ENCODE measurements at places on chromosomes 2 and 18.

- peaks cover 89% of the 10 kb centered on the region for H3K4me1 ChIP-seq
- H3K27ac ChIP-seq, result peak overlapping the region; percentile 91
- H3K27me3 ChIP-seq, result no peaks in the 10 kb centered on the region
- H3K36me3 ChIP-seq, result peaks cover 35% of the 10 kb centered on the region
- no peak for DNase-seq
- peak overlapping the region; percentile 83 for H3K4me3 ChIP-seq
These were observed 24.1 kb downstream of the INPP4A start for GRCh38 chr2:98468621-98469236.

DNA sequence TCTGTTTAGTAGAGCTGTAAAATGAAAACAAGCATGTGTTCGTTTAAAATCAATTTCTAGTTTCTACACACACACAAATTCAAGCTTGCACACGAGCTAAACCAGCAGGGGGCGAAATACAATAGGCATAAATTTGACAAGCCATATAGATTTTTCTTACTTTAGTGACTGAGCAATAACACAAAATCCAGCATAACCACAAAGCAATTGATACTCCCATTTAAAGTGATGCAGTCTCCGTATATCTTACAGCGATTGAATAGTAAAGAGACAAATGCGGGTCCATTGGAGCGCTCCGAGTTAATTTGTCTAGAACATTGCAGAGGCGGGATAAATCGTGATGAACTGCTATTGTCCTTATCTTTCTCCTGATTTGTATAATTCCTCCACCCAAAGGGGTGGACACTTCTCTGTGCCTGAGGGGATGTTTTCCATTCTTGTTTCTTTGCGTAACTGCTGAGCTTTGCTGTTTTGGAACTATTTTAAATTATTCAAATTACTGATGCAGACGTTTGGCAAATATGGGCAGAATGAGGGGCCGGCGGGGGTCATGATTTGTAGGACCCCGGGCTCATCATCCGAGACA, 1.2 kb upstream of the AFTPH start:
- peaks cover 17% of the 10 kb centered on the region for H3K36me3 ChIP-seq
- H3K4me1 ChIP-seq, result peaks cover 13% of the 10 kb centered on the region
- peak overlapping the region; percentile 99 for H3K4me3 ChIP-seq
- peak overlapping the region; percentile 97 for H3K27ac ChIP-seq
- DNase-seq, result peak; percentile 72

DNA sequence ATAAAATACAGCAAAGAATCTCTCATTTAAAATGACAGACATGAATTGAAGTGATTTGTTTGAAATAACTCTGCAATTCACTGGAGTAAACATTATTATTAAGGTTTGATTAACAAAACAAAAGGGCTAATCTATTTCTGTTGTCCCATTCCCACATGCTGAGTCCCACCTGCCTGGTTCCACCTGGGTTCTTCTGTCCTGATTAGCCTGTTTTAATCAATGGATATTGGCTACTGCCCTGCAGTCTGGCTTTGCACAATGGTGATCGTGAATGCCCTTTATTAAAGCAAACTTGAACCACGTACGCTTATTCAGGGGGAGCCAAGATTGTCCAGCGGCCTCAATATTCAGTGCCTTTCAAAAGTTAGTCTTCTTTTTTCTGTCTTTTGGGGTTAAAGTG, 72.8 kb upstream of the CDH19 start:
- H3K4me3 ChIP-seq, result no peak overlapping the region
- no peak overlapping the region for H3K27ac ChIP-seq
- no peaks in the 10 kb centered on the region for H3K36me3 ChIP-seq
- H3K27me3 ChIP-seq, result no peaks in the 10 kb centered on the region
- no peak for DNase-seq
- H3K4me1 ChIP-seq, result no peaks in the 10 kb centered on the region

DNA sequence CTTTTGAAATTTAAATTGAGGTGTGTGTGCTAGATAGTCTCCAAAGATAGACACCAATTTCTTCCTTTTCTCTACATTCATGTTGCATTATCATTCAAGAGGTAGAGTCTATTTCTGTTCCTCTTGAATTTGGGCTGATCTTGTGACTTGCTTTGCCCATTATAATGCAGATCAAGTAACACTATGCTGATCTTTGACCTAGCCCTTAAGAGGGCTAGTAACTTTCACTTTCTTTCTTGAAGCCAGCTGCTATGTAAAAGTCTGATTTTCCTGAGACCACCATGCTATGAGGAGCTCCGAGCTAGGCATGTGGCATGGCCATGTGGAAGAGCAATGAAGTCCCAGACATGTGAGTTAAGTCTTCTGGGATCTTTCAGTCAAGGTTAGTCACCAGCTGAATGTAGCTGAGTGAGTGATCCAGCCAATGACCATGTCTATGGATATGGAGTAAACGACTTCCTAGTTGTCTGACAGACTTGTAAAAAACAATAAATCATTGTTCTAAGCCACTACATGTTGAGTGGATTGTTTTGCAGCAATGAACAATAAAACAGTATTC, 189.4 kb upstream of the CWC22 start:
- DNase-seq, result no peak
- no peaks in the 10 kb centered on the region for H3K27me3 ChIP-seq
- H3K36me3 ChIP-seq, result no peaks in the 10 kb centered on the region

DNA sequence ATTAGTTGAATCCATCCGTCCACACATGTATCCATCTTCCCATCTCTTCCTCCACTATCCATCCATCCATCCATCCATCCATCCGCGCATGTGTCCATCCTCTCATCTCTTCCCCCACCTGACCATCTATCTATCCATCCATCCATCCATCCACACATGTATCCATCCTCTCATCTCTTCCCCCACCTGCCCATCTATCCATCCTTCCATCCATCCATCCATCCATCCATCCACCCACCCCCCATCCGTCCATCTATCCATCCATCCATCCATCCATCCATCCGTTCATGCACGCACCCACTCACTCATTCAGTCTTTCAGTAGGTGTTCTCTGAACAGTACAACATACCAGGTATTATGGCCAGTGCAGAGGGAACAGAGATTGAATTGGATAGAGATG, 18.9 kb upstream of the GREB1 start:
- H3K27me3 ChIP-seq, result peaks cover 77% of the 10 kb centered on the region
- no peak overlapping the region for H3K4me3 ChIP-seq
- H3K4me1 ChIP-seq, result no peaks in the 10 kb centered on the region

- H3K36me3 ChIP-seq, result peaks cover 2% of the 10 kb centered on the region
- H3K4me1 ChIP-seq, result no peaks in the 10 kb centered on the region
- H3K27me3 ChIP-seq, result no peaks in the 10 kb centered on the region
- H3K27ac ChIP-seq, result no peak overlapping the region
- H3K4me3 ChIP-seq, result no peak overlapping the region
These were observed 246.8 kb downstream of the IKZF2 start for GRCh38 chr2:212904646-212905045.

- H3K4me3 ChIP-seq, result no peak overlapping the region
- H3K4me1 ChIP-seq, result no peaks in the 10 kb centered on the region
- H3K27ac ChIP-seq, result no peak overlapping the region
- no peaks in the 10 kb centered on the region for H3K36me3 ChIP-seq
- no peak for DNase-seq
These were observed 70.2 kb downstream of the LRRC30 start for GRCh38 chr18:7301094-7301493.

DNA sequence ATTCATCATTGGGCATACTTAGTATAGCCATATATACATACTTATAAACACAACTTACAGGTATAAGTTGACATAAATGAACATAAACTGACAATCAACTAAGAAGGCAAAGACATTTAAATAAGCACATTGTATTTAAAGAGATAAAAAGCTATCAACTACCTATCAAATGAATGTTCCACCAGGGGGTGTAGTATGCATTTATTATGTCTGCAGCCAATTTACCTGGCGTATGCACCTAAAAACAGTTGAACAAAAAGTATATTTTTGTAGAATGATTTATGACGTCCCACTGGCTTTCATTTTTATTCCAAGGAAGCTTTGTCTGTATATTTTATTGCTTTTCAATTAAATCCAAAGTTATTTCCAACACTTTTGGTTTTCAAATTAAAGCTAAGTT, 323.5 kb downstream of the AFF3 start:
- H3K4me3 ChIP-seq, result no peak overlapping the region
- no peaks in the 10 kb centered on the region for H3K27me3 ChIP-seq
- H3K27ac ChIP-seq, result no peak overlapping the region
- DNase-seq, result no peak
- peaks cover 2% of the 10 kb centered on the region for H3K36me3 ChIP-seq

GRCh38 chr18:33210575-33211189, 229.8 kb downstream of the CCDC178 start:
- no peaks in the 10 kb centered on the region for H3K36me3 ChIP-seq
- H3K4me1 ChIP-seq, result no peaks in the 10 kb centered on the region
- no peaks in the 10 kb centered on the region for H3K27me3 ChIP-seq

DNA sequence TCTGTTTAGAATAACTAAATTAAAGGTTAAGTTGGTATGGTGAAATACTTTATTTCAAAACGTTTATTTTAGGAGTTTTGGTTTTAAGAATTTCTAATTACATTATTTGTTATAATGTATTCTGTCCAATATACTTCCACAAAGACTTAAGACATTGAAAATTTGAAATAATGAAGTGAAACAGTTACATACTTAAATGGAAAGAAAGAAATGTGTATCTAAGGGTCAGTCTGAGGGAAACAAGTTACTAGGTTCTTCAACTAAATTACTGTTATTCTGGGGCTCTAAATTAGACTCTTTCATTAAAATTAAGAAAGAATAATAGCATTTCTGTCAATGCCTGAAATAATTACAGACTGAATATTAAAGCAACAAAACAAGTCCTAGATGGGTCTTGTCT, 7.7 kb downstream of the HTR2B start:
- H3K27me3 ChIP-seq, result no peaks in the 10 kb centered on the region
- H3K36me3 ChIP-seq, result peaks cover 15% of the 10 kb centered on the region
- H3K4me1 ChIP-seq, result peaks cover 3% of the 10 kb centered on the region
- H3K27ac ChIP-seq, result no peak overlapping the region
- no peak overlapping the region for H3K4me3 ChIP-seq
- DNase-seq, result no peak

- no peaks in the 10 kb centered on the region for H3K36me3 ChIP-seq
- no peak overlapping the region for H3K4me3 ChIP-seq
- H3K4me1 ChIP-seq, result peaks cover 15% of the 10 kb centered on the region
- DNase-seq, result no peak
- no peak overlapping the region for H3K27ac ChIP-seq
- H3K27me3 ChIP-seq, result no peaks in the 10 kb centered on the region
These were observed 142.5 kb downstream of the FAM210A start for GRCh38 chr18:13583576-13584550.

DNA sequence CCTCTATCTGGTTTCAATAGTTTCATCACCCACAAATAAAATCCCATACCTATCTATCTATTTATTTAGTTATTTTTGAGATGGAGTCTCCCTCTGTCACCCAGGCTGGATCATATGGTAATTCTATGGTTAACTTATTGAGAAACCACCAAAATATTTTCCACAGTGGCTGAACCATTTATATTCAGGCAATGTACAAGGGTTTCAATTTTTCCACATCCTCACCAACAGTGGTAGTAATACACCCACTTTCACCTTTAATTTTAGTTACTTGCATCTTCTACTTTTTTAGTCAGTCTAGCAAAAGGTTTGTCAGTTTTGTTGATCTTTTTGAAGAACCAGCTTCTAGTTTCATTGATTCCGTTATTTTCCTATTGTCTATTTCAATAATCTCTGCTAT, 46.1 kb upstream of the PHLPP1 start:
- no peak overlapping the region for H3K4me3 ChIP-seq
- H3K27ac ChIP-seq, result no peak overlapping the region
- no peaks in the 10 kb centered on the region for H3K36me3 ChIP-seq
- no peak for DNase-seq

GRCh38 chr2:30666266-30666874, 140.9 kb downstream of the CAPN13 start:
- peaks cover 3% of the 10 kb centered on the region for H3K36me3 ChIP-seq
- no peaks in the 10 kb centered on the region for H3K4me1 ChIP-seq
- H3K27ac ChIP-seq, result no peak overlapping the region
- peaks cover 16% of the 10 kb centered on the region for H3K27me3 ChIP-seq
- DNase-seq, result no peak

DNA sequence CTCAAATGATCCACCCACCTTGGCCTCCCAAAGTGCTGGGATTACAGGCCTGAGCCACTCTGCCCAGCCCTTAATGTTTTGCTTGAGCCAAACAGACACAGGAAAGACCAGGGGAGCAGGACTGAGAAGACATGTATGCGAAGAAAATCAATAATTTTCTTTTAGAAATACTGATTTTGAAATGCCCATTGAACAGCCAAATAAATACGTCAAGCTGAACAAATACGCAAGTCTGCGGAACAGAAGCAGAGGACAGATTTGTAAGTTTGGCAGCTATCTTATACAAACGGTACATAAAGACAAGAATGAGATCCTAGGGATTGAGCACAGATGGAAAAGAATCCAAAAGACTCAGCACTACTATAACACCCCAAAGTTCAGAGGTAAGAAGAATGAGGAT, 20.8 kb downstream of the SF3B1 start:
- no peak overlapping the region for H3K27ac ChIP-seq
- peaks cover 98% of the 10 kb centered on the region for H3K36me3 ChIP-seq
- no peak overlapping the region for H3K4me3 ChIP-seq
- DNase-seq, result no peak

DNA sequence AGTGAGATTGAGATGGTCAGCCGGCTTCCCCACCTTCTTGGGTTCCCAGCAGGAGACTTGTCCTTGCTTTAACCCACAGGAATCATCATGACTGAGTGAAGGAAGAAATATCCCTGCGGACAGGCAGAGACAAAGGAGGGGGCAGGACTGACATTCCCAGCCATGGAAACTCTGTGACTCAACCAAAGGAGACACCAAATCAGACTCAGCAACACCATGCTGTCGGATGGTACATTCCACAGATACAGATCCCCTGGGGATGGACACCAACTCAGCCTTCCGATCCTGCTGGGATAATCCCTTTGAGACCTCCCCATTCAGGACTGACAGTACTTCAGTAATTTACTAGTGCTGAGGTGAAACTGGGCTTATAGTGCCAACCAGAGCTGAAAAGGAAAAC, 518.3 kb downstream of the XIRP2 start:
- no peak overlapping the region for H3K27ac ChIP-seq
- H3K36me3 ChIP-seq, result no peaks in the 10 kb centered on the region
- no peak overlapping the region for H3K4me3 ChIP-seq
- no peaks in the 10 kb centered on the region for H3K4me1 ChIP-seq
- H3K27me3 ChIP-seq, result no peaks in the 10 kb centered on the region

DNA sequence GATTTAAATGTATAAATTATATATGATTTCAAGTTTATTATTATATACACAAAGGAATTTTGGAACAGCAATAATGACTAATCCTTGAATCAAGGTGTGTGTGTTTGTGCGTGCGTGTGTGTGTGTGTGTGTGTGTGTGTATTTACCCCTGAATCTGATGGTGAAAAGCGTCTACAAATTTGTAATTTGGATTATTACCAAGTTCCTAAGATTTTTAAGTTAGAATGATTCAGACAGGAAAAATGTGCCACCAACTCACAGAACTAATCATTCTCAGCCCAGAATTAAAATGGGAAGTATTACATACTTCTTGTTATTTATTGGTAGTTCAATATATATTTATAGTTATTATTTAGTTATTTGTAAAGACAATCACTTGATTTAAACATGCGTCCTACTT, 12.3 kb downstream of the CALCRL start:
- H3K27me3 ChIP-seq, result no peaks in the 10 kb centered on the region
- no peak overlapping the region for H3K27ac ChIP-seq
- no peak for DNase-seq

GRCh38 chr2:37287966-37288365, 36.7 kb downstream of the PRKD3 start:
- H3K4me1 ChIP-seq, result no peaks in the 10 kb centered on the region
- H3K36me3 ChIP-seq, result peaks cover 46% of the 10 kb centered on the region
- H3K4me3 ChIP-seq, result no peak overlapping the region
- DNase-seq, result no peak

GRCh38 chr18:5237083-5237722, 40.1 kb upstream of the AKAIN1 start:
- peaks cover 22% of the 10 kb centered on the region for H3K27me3 ChIP-seq
- peaks cover 25% of the 10 kb centered on the region for H3K36me3 ChIP-seq
- peaks cover 13% of the 10 kb centered on the region for H3K4me1 ChIP-seq
- H3K4me3 ChIP-seq, result peak overlapping the region; percentile 94
- H3K27ac ChIP-seq, result peak overlapping the region; percentile 97

All from effector memory CD8-positive, alpha-beta T cell (primary cell).